Stimulated activated CD8-positive, alpha-beta memory T cell treated with anti-CD3 and anti-CD28 coated beads, Interleukin-4, amount 100 ng/mL, for 48 hours (primary cell): ENCODE measurements at places on chromosomes 5 and 9.

GRCh38 chr5:180866985-180867384 is 5.9 kb upstream of the ZFP62 start:
- DNase-seq: no peak

DNA sequence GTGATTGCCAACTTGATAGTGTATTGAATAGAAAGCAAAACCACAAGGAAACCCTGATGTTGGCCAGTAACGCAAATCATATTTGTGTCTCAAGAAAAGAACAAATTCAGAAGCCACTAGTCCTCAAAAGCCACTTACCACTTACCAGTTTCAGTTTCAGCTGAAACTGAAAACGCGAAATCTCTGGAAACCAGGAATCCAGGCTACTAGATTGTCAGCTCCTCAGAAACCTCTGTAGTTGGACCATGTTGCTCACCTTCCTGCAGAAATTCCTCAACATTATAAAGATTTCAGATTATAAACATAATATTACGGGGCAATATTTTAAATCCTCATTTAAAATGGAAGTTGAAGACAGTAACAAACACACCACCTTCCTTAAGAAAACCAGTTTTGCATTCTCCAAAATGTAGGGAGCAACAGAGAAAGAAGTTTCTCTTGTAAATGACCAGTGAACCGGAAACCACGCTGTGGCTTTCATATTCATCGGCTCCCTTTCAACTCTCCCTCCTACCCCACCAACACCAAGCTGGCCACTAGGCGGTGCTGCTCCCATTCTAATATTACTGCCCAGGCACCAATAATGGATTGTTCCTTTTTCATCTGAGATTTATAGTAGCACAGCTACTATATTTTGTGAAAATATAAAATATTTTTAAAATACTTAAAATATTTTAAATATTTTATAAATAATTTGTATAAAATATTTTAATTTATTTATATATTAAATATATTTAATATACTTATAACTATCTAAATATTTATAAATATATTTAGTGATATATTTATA is 8.7 kb upstream of the TMED7 start:
- DNase-seq: peak; percentile 93

DNA sequence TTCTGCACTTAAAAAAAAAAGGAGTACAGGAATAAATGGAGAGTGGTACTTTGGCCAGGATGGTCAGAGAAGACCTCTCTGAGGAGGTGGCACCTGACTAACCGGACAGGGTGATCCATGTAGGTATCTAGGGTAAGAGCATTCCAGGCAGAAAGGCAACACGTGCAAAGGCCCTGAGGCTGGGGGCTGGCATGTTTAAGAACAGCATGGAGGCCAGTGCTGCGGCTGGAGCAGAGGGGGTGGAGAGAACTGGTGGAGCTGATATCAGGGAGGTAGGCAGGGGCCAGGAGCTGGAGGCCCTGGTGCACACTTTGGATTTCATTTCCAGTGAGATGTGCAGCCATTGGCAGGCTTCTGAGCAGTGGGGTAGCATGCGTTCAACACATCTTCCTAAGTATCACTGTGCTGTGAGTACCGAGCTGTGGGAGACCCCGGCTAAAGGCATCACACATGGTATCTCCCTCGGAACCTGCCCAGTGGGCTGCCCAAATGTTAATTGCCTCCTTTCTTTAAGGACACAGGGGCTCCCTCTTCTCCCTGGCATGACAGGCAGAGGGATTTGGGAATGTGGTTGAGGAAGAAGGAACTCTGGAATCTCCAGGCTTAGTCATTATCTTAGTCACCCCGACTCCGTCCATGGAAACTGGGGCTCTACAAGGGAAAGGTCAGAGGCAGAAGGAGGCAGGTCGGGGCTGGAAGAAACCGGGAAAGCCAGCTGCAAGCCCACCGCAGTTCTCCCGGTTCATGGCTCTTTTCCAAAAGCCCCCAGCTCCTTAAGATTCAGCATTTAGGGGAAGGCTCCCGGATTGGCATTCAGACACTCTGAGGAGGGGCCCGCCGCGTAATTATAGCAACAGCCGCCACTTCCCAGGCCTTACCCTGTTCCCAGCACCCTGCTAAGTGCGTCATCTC is 18.6 kb downstream of the SLC6A7 start:
- DNase-seq: no peak

GRCh38 chr5:157594257-157594656 is 18.7 kb upstream of the ADAM19 start:
- DNase-seq: no peak

GRCh38 chr9:137168904-137169856 is 671 bp downstream of the LRRC26 start:
- no peak for DNase-seq

DNA sequence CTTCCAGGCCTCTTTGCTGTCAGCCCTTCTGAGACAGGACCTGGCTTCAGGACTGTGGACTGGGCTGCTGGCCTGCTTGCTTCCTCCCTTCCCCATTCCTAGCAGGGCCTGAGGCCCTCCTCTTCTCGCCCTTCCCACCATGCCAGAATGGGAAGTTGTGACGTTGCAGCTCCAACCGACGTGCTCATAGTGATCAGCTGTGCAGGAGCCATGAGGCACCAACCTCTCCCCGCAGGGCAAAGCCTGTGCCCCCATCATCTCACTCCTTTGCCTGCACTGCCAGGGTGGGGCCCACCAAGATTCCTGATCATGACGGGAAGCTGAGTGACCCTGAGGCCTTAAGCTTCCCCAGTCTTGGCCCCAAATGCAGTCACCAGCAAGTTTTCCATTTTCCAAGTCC is 45.1 kb upstream of the GARNL3 start:
- no peak for DNase-seq

DNA sequence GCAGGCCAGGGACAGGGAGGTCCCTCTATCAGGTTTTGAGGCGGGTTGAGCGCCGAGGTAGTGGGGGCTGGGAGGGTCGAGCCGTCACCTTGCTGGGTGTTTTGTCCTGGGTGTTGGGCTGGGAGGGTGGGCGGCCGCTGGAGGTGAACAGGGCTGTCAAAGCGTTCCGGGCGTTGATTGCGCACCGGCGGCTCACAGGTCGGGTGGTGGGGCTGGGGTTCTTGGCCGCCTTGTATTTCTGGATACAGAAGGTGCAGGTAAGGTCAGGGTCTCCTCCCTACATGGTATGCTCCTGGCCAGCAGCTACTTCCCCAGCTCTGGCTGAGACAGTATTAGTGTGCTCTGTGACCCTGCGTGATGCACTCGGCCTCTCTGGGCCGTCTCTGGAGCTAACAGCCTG is 6.1 kb downstream of the BBLN start:
- no peak for DNase-seq

DNA sequence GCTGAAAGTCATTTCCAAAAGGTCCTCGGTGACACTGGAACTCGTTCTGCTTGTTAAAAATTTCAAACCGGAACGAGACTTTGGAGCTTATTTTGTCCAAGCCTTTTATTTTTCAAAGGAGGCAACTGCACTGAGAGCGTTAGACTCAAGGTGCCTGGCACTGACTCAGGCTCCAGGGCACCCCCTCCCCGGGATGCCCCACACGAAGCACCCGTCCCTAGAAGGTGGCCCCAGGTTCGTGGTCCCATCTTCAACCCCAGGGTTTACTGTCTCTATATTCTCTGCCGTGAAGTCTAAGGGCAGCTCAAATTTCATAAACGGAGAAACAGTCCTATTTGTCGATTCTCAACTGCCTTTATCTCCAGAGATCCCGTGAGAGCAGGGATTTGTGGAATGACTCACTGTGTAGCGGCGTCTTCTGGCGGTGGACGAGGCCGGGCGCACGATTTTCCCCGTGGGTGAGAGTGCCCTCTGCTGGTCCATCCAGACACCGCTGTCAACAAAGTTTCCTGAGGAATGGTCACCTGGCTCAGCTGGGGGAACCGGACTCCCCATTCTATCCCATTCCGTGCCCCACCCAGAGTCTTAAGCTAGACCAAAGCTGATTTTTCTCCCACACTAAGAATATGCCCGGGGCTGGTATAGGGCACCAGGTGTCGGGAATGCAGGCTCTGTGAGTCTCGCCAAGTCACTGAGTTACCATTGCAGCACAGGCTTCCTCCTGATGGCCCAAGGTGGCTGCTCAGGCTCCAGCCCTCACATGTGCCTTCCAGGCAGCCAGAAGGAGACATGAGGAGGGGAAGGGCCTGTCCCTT is 27.1 kb upstream of the SLC6A19 start:
- DNase-seq: peak; percentile 77

- DNase-seq: no peak
Measured at GRCh38 chr5:126106029-126106428, 317.2 kb upstream of the GRAMD2B start.

- no peak for DNase-seq
Measured at GRCh38 chr5:58241389-58241788, 218.5 kb downstream of the PLK2 start.

GRCh38 chr9:16515879-16516301 is 354.6 kb downstream of the BNC2 start:
- DNase-seq: no peak

GRCh38 chr9:74493512-74493911 is 3.6 kb upstream of the RORB start:
- DNase-seq: no peak

DNA sequence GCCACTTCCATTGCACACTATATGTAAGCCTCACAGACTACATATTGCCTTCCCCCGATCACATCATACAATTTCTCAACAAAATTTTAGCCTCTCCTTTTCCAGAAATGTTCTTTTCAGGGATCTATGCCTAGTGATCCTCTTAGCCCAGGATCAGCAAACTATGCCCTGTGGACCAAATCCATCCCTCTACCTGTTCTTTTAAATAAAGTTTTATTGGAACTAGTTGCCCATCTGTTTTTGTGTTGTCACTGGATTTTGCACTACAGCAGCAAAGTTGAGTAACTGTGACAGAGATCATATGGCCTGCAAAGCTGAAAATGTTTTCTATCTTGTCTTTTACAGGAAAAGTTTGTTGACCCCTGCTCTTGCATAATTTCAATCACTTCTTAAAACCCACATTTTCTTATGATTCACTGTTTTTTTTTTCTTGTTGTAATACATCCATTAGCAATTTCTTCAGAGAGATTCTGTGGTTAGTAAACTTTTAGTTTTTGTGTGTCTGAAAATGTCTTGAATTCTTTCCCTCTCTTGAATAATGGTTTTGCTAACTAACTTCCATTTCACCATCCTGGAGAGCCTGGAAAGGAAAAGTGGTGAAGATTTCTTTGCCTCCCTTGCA is 7.1 kb downstream of the TXNDC8 start:
- no peak for DNase-seq

GRCh38 chr9:108972186-108972585 is 38.0 kb downstream of the ABITRAM start:
- DNase-seq: no peak

GRCh38 chr9:81671880-81672280 is 17.5 kb downstream of the TLE1 start:
- DNase-seq: no peak

DNA sequence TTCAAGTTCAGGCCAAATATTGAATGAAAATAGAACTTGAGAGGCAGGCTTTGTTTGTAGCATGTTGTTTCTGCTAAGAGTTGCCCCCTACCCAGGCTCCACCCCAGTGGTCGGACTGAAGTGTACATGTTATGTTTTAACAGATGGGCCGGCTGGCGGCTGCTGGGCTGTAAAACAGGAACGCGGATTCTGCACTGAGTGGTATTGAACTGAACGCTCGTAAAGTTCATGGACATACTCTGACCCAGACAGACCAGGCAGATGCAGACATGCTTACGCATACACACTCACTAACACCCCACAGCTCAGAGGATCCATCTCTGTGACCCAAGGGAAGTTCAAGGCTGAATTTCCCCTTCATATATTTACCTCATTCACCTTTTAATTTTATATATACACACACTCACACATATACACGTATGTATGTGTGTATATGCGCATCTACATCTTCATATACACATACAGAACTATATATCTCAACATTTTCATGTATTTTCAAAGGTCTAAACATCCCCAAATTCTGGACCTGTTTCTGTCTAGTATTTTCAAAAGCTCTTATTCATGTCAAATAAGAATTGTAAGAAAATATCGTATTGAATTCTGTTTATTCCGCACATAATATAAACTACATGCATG is 1.4 kb downstream of the MARCHF3 start:
- DNase-seq: no peak

DNA sequence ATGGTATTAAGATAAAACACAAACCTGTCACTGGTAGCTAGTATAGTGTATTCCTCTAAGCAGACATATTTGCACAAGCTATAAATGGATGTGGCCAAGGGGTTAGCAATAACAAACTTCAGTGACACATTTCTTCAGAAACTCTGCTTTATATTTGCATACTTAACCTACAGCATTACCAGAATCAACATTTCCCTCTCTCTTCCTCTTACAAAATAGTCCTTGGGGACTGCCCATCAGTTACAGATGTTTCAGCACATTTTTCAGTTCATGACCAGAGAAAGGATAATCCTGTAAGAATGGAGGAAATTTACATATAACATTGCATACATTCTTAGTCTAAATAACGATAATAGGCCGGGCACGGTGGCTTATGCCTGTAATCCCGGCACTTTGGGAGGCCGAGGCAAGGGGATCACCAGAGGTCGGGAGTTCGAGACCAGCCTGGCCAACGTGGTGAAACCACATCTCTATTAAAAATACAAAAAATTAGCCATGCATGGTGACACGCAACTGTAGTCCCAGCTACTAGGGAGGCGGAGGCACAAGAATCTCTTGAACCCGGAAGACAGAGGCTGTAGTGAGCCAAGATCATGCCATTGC is 25.3 kb upstream of the SLC1A1 start:
- no peak for DNase-seq

DNA sequence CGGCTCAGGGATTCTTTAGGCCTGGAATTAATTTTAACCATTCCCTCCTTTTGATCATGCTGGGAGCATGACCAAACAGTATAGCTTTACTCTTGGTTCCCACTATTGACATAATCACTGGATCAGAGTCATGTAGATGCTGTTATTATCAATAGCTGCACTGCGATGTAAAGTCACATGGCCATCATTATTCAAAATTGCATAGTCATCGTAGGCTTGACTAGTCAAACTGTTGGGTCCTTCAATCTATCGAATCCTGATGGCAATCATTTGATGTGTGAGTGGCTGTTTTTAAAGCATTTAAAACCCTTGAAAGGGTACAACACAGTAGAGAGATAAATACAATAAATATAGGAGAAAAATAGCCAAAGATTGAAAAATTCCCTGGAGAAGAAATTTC is 1194.1 kb downstream of the EFNA5 start:
- no peak for DNase-seq

- no peak for DNase-seq
Measured at GRCh38 chr5:82011761-82012160, 39.9 kb downstream of the ATG10 start.

DNA sequence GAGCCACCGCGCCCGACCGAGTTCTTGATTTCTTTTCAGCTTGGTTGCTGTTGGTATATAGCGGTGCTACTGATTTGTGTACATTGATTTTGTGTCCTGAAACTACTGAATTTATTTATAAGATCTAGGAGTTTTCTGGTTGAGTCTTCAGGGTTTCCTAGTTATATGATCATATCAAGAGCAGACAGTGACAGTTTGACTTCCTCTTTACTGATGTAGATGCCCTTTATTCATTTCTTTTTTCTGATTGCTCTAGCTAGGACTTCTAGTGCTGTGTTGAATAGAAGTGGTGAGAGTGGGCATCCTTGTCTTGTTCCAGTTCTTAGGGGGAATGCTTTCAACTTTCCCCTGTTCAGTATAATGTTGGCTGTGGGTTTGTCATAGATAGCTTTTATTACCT is 17.4 kb upstream of the LRRC19 start:
- DNase-seq: no peak

- no peak for DNase-seq
Measured at GRCh38 chr5:154713615-154714125, 41.5 kb upstream of the LARP1 start.
